NCI-H1930 (cell line): ENCODE measurements at places on chromosomes 2 and 18.
A peak's percentile ranks its signal among the peaks of the same experiment; 100 is the strongest.

- no peak for DNase-seq
Observed at GRCh38 chr2:209762563-209762962, 9.1 kb upstream of the UNC80 start.

- no peak for DNase-seq
Observed at GRCh38 chr2:14601156-14601770, 31.3 kb upstream of the LRATD1 start.

DNA sequence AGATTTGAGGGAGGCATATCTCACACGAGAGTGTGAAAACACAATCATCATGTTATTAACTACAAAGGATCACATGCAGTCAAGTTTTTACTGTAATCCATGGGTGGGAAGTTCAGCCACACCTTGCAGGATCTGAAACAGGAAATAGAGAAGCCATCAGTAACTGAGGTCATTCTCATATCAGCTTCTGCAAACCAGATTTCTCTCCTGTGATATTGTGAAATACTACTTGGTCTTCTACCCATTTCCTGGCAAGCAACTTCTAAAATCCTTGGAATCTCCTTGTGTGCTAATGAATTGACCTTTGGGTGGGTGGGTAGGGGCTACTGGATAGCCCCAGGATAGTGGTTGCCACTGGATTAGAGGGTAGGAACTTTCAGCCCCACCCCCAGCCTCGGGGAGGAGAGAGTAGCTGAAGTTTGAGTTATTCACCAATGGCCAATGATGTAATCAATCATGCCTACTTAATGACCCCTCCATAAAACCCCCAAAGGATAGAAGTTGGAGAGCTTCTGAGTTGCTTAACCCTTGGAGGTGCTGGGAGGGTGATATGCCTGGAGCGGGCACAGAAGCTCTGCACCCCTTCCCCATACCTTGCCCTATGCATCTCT lies 25.6 kb upstream of the TGIF1 start:
- no peak for DNase-seq

DNA sequence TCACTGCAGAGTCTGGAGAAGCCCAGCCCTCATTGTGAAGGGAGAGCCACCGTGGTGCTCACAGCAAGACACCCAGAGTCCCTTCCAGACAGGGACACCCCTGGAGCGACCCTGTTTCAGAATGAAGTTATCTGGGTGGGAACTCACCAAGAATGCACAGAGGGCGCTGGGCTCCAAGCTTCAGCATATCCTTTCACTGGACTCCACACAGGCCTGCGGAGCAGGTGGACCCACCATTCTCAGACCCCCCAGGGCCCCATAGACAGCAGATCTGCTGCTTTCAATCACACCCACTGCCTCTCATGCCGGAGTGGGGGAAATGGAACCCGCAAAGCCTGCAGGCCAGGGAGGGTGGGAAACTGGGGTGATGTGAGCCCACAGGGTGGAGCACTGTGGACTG lies 87.8 kb downstream of the RRM2 start:
- no peak for DNase-seq

DNA sequence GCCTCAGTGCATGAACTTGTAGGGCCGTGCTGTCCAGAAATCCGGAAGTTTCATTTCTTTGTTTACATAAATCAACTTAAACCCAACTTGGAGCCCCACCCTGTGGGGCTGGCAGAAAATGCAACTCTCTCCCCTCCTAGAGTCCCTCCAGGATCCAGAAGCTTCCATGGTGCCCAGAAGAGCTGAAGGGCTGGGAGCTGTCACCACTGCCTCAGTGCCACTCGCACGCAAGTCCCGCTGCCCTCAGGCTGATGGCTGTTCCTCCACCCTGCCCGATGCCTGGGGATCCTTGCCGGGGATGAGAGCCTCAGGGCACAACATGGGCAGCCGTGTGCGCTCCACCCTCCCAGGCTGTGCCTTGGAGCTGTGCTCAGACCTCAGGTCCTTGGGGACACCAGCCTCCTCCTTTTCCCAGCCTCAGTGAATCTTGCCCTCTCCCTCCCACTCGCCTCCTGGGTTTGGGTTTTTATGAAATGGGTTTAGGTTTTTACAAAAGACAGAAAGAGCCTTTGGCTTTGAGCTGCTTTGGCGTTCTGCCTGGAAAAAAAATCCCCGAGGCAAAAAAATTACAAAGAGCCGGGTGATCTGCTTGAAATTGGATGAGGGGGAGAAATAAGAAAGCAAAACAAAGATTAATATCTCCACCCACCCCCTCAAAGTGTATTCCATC lies 155.2 kb downstream of the TWIST2 start:
- DNase-seq, result no peak

DNA sequence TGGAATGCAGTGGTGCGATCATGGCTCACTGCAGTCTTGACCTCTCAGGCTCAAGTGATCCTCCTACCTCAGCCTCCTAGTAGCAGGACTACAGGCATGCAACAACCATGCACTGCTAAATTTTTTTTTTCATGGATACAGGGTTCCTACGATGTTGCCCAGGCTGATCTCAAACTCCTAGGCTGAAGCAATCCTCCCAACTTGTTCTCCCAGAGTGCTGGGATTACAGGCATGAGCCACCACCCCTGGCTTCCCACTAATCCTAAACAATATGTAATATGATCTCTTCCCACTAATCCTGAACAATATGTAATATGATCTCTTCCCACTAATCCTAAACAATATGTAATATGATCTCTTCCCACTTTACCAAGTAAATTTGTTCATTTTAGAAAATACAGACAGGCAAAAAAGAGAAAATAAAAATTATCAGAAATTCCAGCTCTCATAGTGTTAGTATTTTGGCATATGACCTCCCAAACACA lies 33.7 kb upstream of the C18orf32 start:
- peak; percentile 24 for DNase-seq

DNA sequence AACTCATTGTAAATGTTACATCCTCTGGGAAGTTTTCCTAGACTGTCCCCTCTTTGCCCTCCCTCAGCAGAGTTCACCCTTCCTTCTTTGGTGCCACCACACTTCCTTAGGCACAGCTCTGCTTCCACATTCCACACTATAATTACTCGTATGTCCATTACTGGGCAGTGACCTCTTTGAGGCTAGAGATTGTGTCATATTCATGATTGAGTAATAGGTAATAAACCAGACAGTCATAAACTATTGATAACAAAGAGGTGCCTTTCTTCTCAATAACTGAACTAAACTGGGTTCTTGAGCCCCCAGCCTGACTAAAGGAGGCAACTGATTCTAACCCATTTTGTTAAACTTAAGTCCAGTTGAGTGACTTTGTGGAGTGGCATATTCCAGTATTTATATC lies 28.3 kb downstream of the MYO3B start:
- no peak for DNase-seq

DNA sequence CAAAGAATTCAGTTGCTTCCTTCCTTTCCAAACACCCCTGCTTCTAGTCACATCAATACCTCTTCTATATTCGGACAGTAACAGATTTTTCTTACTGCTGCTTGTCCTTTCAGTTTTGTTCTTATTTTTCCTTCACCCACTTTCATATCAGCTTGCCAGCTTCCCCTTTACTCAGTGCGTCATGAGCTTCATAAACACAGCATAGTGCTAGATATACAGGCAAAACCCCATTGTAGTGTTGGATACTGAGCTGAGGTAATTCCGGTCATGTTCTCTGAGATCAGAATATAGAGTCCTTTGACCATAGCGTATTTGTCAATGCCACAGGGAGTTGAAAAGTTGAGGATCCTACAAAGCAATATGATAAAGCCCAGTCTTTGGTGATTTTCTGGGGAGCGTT lies 2.4 kb downstream of the FARP2 start:
- no peak for DNase-seq

GRCh38 chr18:6601241-6601640 lies 128.3 kb upstream of the ARHGAP28 start:
- no peak for DNase-seq

DNA sequence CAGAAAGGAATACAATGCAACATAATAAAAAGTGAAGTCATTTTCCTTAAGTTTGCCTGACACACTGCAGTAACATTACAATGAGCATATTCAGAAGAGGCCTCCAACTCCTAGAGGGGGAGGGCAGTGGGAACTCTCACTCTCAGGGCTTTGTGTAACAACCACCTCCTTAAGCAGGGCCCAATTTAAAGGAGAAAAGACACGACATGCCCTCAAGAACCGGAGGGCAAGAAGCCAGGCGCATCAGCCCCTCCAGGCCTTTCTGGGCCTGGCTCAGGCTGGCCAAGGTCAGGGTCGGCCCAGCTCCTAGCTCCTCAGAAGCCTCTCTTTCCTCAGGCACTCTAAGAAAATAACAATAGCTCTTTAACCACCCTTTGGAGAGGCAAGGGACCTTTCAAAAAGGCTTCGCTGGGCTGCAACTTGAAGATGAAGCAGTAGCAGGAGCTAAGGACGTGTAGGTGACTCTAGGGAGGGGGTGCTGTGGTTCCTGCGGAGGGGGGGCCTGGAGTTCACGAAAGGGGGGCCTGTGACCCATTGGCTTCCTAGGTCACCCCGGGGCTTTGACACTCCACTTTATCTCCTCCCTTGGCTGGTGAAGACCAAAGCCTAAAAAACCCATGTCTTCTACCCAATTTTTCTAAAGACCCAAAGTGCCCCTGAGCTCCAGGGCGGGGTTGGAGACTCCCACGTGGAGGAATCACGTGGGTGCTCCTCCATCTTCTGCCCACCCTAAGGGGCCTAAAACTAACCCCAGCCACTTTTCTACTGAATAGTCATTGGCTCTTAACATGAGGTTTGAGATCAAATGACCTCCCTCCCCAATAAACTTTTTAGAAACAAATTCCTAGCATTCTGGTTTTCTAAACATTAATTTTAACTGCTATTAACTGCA lies 13.3 kb downstream of the SERTAD2 start:
- DNase-seq, result no peak

DNA sequence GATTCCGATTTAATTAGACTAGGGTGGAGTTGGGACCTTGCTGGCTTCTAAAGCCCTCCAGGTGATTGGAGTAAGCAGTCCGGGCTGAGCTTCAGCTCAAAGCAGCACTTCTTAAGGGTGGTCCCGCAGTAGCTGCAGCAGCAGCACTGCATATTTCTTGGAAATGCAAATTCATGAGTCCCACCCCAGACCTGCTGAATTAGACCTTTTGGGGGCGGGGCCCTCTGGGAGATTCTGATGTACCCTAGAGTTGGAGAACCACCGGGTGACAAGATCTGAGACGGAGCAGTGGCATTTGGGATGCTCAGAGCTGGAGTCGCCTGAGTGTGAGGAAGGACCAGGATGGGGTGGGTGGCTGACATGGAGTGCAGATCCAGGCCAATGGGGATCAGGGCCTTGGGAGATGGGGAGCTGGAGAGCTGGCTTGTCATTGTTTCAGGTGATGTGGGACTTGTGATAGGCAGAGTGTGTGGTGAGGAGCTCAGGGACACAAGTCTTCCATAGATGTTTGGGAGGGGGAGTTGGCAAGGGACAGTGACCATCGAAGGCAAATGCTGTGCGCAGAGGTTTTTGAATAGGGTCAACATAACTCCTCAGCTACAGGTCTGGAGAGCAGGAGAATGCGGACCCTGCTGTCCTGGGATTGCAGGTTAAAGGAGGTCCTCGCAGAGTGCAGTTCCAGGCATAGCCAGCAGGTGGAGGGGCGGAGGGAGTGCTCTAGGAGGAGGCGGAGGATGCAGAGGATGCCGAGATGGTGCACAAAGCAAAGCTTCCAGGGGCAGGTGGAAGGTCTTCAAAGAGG lies 130.9 kb upstream of the RAB12 start:
- DNase-seq, result no peak

DNA sequence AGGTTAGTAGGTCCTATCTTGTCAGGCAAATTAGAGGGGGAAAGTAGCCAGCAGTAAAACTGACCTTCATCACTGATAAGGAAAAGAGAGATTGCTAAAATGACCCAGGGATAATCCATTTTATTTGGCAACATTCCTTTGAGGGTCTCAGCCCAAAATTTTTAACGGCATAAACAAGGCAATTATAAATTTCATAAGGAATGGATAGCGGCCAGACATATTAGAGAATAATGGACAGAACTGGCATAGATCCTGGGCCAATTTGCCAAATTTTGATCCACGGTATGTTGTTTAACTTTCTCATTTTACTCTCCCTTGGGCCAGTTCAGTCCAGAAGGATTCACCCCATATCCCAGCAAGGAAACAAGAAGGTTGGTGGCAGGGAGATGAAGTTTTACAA lies 170.4 kb upstream of the BCL2L11 start:
- no peak for DNase-seq

DNA sequence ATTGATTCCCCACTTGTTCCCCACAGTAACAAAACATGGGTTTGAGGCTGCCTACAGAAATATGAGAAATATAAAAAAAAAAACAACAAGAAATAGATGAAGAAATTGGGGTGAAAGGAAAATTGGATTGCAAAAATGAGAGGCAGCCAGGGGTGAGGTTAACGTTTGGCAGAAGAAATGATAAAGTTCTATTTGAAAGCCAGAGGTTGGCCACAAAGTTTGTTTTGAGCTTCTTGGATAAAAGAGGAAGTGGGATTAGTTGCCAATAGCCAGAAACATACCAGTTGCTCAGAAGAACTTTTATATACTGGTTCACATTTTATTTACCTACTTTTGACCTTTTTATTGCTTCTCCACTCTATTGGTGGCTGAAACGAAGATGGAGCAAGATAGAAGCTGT lies 67.5 kb downstream of the FASTKD2 start:
- no peak for DNase-seq

DNA sequence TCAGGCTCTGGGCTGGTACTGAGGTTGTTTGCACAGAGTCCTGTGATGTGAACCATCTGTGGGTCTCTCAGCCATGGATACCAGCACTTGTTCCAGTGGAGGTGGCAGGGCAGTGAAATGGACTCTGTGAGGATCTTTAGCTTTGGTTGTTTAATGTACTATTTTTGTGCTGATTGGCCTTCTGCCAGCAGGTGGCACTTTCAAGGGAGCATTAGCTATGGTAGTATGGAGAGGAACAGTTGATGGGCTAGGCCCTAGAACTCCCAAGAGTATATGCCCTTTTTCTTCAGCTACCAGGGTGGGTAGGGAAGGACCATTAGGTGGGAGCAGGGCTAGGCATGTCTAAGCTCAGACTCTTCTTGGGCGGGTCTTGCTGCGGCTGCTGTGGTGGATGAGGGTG lies 257.0 kb upstream of the GYPC start:
- no peak for DNase-seq

GRCh38 chr2:16713011-16713423 lies 47.4 kb upstream of the CYRIA start:
- DNase-seq, result no peak

GRCh38 chr18:39841482-39842365 lies 2113.3 kb upstream of the PIK3C3 start:
- DNase-seq, result peak; percentile 71

- no peak for DNase-seq
Observed at GRCh38 chr2:44906972-44907371, 34.5 kb upstream of the SIX3 start.

DNA sequence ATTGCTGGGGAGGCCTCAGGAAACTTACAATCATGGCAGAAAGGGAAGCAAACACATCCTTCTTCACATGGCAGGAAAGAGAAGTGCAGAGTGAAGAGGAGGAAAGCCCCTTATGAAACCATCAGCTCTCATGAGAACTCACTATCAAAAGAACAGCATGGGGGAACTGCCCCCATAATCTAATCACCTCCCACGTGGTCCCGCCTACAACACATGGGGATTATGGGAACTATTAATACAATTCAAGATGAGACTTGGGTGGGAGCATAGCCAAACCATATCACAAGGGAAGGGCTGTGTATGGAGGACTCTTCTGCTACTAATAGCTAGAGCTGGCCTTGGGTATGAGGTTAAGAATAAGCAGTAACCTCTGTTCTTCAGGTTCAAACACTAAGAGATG lies 8.8 kb upstream of the SETBP1 start:
- no peak for DNase-seq
